ENCODE measurements at places on chromosomes 5 and 9.

GRCh38 chr9:34362614-34363214 is 14.0 kb downstream of the MYORG start:
- DNase-seq: no peak

GRCh38 chr5:4717446-4717845 is 422.7 kb upstream of the ADAMTS16 start:
- no peak for DNase-seq

DNA sequence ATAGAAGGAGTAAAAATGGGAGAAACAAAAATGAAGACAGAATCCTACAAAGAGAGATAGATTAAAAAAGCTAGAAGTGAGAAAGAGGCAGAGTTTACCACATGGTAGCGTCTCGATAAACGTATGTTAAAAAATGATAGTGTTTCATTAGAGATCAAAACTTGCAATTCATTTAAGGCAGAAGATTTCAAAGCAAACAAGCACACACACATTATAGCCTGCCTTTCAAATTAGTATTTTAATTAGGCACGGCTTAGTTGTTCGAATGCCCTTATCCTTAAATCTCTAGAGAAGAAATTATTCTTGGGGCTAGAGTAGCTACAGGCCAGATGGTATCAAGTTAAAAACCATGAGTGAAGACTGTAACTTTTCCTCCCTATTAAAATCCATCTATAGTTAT is 6.0 kb downstream of the STOM start:
- DNase-seq: no peak

- no peak for DNase-seq
These were observed 3.5 kb downstream of the IFNA2 start for GRCh38 chr9:21381448-21382339.

DNA sequence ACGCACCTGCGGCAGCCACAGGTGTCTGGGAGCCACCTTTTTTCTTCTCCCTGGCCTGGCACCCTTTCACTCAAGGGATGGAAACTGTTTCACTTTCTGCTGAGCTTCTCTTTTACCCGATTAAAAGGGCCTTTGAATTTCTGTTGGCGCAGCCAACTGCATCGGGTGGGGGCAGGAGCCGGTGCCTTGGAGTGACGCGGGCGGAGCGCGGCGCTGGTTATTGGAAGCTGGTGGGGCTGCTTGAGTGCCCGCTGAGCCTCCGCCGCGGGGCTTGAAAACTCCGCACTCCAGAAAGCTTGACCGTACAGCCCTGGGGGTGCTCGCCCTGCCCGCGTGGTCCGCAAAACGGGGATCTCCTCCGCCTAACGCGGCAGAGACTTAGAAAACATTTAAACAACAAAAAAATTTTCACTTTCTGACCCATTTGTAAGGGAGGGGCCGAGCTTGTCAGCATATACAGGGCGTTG is 52.0 kb upstream of the TJP2 start:
- DNase-seq: peak; percentile 68

DNA sequence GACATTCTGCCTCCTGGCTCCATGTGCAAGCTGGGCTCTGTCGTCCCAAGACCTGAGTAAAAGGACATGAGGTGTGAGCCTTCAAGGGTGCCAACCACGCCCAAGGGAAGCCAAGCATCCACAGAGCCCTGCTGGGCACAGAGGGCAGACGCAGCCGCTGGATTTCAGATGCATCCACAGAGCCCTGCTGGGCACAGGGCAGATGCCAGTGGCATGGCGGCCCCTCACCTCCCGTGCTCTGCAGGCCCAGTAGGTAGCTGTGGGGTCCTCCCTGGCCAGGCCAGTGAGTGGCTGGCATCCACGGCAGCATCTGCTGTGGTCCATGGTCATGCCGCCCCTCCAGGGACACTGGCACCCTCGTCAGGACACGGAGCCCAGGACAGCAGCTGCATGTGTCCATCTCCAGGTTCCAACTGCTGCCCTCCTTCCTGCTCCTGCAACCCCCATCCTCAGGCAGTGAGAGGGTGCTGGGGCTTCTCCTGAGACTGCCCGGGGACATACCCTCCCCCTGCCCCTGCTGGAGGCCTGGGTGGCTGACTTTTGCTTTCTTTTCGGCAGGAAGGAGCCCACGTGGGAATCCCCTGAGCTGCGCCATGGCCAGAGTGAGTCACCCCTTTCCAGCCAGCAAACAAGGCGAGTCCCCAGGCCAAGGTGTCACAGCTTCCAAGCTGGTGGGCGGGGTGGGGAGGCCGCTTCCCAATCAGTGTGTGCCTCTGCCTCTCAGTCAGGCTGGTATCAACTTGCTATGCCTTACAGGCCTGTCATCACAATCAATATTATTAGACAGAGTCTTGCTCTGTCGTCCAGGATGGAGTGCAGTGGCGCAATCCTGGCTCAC is 4.0 kb upstream of the TRAF2 start:
- DNase-seq: peak; percentile 76

DNA sequence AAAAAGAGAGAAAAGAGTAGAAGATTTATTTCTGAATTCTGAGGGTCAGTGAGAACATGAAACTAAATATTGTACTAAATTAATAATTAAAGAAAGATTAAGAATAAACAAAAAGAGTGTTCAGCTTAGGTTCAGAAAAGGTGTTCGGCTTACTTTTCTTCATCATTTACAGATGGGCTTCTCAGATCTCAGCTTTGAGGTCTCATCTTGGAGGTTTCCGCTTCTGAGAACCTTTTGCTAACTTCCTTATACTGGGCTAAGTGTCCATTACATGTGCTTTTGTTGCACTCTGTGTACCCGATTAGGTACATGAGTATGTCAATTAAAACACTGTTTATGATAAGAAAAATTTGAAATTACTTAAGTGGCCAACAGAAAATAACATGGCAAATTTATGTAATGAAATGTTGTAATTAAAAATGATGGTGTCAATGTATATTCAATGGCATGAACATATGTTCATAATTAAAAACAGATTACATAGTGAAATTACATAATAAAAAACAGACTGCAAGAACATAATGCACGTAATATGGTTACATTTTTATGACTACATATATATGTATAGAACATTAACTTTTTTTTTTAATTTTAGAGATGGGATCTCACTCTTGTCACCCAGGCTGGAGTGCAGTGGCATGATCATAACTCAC is 17.3 kb upstream of the ITGA1 start:
- no peak for DNase-seq

DNA sequence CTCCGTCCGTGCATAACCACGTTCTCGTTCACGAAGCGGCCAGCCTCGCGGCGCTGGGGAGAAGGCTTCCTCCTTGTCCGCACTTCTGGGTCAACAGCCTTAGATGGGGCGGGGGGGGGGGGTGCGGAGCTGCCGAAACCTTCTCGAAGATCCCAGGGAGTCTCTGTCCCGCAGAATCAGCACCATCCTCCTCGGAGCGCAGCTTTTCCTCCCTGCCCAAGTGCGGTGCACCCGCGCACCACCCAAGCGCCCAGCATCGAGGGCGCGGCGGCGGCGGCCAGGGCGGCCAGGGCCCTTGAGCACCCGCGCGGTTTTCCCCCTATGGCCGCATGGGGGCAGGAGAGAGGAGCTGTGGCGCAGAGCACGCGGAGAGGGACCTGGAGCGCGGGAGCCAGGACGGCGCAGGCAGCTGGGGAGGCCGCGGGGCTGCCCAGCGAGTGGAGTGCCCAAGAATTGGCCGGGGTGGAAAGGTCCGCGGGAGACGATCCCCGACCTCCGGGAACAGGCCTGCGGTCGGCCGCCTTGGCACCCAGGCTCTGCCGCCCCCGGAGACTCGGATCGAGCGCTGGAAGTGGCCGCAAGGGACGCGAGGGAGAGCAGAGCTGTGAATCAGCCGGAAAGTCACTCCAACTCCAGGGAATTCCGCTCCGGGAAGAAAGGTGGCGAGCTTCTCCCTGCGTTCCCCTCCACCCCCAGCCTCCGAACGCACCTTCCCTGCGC is 43.1 kb downstream of the TMEM174 start:
- DNase-seq: peak; percentile 95

Measured in GM03348 (cell line).